NCI-H1436 treated with DMSO at 0.1 percent for 48 hours (cell line): ENCODE measurements at places on chromosomes 13 and 19.

GRCh38 chr13:110274687-110275086 is 32.3 kb downstream of the COL4A1 start:
- DNase-seq: no peak

DNA sequence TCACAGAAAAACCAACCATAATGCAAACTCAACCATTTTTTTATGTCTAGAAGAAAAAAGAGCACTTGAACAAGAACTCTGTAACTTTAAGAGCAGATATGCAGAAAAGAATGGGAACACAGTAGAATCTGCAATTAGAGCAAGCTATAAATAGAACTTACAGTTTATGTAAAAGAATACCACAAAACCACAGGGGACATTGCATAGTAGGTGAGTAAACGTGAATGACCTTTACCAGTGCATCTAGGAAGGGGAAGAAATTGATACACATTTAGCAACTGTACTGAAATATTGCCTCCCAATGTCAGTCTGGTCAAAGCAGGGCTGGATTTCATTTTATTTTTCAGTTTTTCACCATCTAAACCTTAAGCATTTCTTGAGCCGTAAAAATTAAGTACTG is 242.2 kb upstream of the EDNRB start:
- no peak for DNase-seq

GRCh38 chr13:98447881-98448641 is 128.8 kb downstream of the STK24 start:
- DNase-seq: no peak

- no peak for DNase-seq
Measured at GRCh38 chr13:92461831-92462230, 764.8 kb upstream of the GPC6 start.

DNA sequence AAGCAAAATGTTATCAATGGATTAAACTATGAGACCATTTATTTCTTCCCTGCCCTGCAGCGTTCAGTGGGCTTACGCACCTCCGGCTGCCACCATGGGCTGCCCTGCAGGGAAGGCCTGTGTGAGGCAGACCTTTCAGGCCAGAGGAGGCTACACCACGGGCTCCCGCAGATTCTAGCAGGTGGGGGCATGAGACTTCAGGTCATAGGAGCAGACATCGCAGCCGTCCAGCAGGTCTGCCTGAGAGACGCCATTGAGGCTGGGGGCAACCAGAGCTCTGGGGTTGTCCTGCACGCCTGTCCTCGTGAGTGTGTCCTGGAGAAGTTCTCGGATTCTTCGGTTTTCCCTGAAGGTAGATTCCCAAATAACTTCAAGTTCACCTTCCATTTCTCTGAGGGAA is 9.4 kb upstream of the SLC7A9 start:
- DNase-seq: no peak

DNA sequence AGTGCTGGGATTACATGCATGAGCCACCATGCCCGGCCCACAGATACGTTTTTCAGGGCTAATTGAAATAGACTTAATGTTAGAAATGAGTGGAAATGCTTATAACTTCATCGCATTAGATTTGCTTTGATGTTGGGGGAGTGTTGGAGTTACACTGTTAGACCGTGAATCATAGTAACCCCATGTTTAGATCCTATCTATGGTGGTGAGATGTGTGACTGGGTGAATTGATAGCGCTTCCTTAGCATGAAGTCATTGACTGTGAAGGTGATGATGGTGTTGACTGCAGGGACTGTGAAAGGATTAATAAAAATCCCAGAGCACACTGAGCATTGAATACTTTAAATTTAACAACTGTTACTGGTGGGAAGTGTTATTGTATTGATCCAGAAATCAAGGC is 1.7 kb downstream of the ZNF264 start:
- no peak for DNase-seq

- no peak for DNase-seq
Measured at GRCh38 chr19:1055028-1055425, 11.9 kb upstream of the ARHGAP45 start.
